ENCODE measurements at places on chromosomes 2 and 18.
A peak's percentile ranks its signal among the peaks of the same experiment; 100 is the strongest.

DNA sequence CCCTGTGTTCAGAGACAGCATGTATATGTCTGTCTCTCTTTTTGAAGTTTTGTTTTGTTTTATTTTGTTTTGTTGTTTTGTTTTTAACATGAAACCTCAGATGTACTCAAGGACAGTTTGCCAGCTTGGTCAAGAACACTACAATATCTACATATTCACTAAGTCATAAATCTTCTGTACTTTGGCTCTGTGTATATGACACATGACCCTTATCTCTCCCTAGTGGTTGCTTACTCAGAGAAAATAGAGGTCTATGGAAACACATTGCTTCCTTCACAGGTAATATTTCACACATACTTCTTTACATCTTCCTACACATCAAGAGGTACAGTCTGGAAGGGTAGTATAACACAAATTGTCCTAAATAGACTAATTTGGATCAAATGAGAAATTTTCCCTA lies 312.6 kb upstream of the VRK2 start:
- DNase-seq = no peak

- DNase-seq = no peak
Measured at GRCh38 chr2:120437604-120438000, 91.7 kb downstream of the INHBB start.

DNA sequence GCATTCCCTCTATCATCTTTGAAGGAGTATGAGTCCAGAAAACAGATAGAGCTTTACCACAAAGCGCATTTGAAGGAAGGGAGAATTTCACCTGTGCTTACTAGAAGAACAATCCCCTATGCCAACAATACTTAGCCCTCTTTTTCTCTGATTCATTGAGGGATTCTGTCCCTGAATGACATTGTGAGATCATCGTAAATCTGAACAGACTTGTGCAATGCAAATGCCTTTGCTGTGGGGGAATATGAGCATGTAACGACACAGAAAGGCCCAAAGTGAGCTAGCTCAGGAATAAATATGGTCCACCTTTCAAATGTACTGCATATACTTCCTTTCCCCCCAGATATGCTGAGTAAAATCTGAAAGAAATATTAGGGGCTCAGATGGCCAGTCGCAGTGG lies 67.6 kb downstream of the SCN1A start:
- DNase-seq = no peak

DNA sequence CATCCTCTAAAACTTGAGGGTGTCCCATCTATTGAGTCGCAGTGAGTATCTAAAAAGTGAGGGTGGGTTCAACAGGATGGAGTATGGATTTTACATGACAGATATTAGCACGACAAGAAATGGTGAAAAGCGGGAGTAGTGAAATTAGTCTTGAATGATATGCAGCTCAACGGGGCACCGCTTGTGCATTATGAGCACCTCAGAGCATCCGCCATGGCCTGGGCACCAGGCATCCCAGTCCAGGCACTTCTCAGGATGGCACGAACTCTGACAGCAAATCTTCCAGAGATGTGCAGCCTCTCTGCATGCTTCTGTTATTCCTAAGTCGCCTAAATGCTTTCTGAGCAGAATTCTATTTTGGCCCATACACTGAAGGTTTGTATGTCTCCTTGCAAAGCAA lies 57.1 kb downstream of the ZNF516 start:
- DNase-seq = no peak

DNA sequence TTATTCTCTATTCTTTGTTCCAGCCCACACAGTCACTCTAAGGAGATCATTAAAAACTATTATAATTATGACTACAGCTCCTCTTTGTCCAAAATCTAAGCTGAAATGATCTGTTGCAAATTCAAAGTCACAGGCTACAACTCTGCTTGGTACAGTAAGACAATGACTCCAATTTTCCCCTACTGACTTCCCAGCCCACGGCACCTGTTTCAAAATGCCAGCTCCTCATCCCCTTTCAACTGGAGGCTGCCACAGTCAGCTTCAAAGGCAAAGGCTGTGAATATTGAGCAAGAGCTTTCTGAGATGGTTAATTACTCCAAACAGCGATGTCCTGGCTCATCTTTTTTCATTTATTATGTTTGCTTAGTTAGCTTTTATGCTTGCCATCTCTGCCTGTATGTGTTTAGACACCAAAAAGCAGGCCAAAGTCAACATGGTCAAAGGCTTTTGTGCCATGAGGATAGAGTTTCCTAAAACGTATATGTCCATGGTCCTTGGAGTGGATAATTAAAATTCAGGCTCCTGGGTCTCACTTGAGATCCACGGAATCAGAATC lies 141.1 kb downstream of the DOCK10 start:
- no peak for DNase-seq

DNA sequence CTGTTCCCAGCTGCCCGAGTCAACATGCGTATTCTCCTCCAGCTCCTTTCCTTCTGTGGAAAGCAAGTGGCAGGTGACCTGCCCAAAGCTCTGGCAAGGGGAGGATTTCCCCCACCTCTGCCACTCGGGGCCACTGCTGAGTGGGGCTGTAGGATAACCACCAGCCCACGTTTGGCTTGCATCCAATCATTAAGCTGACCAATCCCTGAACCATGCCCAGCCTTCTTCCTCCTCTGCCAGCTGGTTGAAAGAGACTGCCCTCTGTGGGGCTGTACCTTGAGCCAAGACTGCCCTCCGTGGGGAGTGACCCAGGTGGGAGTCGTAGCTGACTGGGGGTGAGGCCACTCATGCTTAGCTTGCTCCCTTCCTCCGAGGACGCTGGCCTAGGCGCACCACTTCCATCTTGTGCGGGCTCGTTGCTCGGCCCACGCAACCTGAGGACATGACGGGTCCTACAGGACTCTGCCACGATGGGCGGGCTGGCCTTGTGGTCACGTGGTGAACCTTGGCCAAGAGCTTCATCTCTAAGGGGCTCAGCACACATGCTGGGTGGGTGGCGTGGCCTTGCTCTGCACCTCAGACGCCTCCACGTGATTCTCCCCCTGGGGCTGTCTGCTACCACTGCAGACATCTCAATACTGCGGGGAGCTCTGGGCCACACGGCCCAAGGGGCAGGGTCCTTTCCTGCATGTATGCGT lies 112.1 kb downstream of the NDUFA10 start:
- DNase-seq = no peak

- DNase-seq = peak; percentile 23
Measured at GRCh38 chr18:32383050-32383819, 87.4 kb downstream of the GAREM1 start.

DNA sequence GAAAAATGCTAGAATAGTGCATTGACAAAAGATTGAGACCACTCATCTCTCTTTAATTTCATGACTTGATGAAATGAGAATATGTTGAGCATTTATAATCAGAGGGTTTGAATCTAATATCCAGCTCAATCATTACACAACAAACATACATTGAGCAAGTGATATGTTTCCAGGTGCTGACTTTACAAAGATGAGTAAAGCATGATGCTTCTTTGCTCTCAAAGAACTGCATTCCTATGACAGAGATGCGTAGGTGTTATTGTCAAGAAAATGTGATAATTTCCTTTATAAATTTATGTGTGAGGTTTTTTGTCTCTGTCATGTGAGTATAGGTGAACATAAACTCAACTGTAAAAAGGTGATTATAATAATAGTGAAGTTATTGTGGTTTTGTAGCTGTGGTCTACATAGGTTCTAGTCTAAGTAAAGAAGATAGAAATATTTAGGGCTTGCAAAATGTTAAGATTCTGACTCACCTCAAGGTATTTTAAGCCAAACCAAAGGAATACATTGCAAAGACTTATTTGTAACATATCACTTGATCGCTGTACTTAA lies 389.8 kb downstream of the GALNT13 start:
- DNase-seq = no peak

DNA sequence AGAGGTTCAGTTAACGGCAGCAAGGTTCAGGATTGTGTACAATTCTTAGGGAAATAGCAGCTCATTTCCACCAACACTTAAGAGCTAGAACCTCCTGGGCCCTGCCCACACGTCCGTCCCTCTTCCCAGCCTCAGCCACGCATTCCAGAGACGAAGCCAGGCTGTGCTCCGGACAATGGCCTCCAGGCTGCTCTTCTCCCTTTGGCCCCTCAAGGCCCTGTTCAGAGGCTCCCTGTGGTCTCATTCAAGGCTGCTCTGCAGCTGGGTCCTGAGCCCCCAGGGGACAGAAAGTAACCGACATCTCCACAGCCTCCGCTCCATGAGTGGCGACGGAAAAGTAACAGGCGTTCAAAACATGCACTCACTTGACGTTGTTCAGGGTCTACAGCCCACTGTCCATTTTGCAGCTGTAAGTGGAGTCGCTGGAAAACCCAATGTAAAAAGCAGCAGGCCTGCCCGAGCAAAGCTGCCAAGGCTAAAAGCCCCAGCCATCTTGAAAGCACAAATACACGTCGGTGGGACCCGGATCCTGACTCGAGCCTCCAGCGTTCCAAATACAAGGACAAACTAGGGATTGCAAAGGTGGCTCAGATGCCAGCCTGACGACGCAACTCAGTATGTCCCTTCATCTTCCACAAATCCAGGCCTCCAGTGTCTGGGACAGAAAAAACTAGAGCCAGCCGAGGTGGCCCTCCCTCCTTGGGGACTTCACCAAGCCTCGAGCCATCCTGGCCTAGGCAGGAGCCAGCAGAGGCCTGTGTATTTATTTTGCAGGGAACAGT lies 76.9 kb downstream of the NDUFA10 start:
- DNase-seq = no peak

GRCh38 chr2:225070811-225071210 lies 28.5 kb upstream of the DOCK10 start:
- DNase-seq = no peak

DNA sequence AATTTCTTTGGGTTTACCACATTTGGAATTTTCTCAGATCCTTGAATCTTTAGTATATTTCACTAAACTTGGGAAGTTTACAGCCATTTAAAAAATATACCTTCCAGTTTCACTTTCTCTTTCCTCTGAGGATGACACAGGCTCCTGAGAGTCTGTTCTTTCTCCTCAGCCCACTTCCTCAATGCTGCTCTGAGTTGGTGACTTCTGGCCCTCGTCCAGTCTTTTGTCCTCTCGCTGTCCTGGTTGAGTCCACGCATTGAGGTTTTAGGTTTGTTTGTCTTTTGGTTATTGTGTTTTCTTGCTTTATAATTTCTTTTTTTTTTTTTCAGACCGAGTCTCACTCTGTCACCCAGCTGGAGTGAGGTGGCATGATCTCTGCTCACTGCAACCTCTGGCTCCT lies 40.7 kb upstream of the GALR1 start:
- DNase-seq = no peak

DNA sequence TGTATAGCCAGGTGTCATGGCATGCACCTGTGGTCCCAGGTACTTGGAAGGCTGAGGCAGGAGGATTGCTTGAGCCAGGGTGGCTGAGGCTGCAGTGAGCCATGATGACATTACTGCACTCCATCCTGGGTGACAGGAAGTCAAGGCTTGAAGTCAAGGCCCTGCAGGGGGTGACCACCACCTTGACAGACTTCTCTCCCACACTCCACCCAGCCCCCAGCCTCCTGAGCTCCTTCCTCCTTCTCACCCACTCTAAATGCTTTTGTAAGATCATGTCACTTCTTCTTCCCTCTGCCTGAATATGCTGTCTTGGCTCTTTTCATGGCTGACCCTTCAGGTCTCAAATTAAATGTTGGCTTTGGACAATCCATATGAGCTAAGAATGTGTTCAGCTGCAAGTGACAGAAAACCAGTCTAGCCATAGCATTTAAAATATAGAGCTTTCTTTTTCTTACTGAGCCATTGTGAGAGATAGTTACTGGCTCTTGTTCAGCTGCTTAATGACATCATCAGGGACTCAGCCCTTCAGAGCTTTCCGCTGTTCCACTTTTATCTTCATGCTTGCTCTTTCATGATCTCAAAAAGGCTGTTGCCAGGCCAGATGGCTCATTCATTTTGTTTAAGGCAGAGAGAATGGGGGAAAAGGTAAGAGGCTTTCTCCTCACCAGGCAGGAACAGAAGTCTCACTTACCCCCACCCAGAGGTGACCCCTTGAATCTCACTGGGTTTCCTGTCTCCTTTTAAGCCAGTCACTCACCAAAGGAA lies 36.7 kb upstream of the TTC39C start:
- DNase-seq = no peak

DNA sequence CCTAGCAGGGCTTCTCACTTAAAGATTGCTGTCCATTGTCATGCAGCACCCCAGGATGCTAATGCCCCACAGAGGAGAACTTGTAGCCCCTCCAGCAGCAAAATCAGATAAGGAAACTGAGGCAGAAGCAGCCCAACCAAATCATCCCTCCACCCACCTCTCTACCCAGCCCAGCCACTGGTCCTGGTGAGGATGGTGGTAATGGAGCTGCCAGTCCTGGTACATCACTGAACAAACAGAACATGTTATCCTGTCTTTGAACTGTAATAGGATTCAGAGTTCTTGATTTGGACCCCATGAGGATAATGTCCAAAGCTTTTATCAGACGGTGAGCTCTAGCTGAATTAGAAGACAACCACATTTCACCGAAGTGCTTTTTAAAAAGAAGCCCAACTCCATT lies 113.2 kb downstream of the MRO start:
- no peak for DNase-seq

DNA sequence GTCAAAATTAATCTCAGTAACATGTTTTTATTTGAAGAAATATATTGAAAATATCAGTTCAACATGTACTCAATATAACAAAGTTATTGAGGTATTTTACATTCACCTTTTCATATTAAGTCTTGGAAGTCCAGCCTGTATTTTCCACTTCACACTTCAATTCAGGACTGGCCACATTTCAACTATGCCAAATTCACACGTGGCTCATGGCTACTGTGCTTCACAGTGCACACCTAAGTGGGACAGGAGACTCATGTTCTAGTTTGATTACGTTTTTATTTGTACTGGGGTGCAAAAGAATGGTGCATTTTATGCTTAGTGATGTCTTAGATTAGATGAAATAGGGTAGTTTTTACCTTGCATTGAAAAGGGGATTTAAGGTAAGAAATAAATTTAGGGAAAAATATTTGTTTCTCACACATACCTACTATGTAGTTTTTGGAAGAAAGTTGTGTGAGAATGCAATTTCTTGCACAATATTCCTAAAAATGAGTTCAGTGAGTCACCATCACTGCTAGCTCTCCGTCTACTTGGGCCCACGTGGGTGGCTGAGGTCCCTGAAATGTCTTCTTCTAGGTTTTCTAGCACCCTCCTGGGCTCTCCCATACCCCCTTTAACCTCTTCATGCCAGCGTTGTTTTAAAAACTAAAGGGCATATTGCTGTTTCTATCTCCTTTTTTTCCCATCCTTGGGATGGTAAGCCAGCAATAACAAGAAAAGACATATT lies 87.0 kb downstream of the ST6GAL2 start:
- no peak for DNase-seq

All from NCI-H2171 treated with DMSO at 0.1 percent for 48 hours (cell line).